ENCODE measurements at places on chromosomes 1 and 21.
A peak's percentile ranks its signal among the peaks of the same experiment; 100 is the strongest.

DNA sequence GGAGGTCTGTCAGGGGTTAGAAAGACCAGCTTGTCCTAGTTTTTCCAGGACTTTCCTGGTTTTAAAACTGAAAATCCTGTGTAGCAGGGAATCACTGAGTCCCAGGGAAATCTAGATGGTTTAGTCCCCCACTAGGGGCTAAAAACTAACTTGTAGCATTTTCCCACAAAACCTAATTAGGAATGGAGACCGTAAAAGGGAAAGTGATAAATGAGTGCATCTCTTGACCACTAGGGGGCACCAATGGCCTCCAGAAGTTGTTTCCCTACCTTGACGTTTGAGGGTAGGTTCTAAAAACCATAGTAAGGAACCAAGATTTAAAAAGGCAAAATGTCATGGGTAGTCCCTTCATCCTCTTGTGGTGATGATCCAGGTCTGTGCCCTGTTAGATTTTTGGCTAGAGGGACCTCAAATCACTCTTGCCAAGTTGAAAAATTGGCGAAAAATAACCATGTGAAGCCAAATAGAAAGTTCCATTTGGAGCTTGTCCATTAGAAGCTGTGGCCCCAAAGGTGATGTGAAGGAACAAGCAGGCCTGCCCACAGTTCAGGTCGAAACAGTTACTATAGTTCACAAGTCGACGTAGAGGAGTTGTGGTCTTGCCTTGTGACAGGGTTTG lies 24.5 kb downstream of the CLIC6 start:
- peak; percentile 74 for DNase-seq

GRCh38 chr1:154206196-154206595 lies at the start of gene CFAP141:
CFAP141 (minus strand) TSS chr1:154206333; CDS start chr1:154206307, 26 bp downstream.
- peak; percentile 28 for DNase-seq

DNA sequence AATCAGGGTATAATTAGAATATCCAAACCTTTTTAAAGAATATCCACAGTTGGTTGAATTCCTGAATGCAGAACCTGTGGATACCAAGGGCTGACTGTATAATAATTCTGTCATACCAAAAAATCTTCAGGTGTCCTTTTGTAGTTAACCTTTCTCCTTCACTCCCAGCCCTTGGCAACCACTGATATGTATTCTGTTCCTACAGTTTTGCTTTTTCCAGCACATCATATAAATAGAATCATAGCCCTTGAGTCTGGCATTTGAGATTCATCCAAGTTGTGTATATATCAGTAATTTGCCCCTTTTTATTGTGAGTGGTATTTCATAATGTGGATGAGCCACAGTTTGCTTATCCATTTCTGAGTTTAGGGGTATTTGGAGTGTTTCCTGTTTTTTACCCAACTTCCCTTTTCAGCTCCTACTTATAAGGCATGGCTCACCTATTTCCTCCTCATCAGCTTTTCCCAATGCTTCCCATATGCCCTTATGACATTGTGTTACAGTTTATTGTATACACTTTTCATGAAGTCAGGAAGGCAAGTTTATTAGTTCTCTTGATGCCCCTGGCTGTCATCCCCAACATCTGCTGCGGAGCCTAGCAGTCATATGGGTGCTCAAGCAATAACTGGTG lies 35.0 kb upstream of the AGO1 start:
- DNase-seq = no peak

GRCh38 chr21:35113064-35113463 lies 64.0 kb upstream of the RUNX1 start:
- no peak for DNase-seq

DNA sequence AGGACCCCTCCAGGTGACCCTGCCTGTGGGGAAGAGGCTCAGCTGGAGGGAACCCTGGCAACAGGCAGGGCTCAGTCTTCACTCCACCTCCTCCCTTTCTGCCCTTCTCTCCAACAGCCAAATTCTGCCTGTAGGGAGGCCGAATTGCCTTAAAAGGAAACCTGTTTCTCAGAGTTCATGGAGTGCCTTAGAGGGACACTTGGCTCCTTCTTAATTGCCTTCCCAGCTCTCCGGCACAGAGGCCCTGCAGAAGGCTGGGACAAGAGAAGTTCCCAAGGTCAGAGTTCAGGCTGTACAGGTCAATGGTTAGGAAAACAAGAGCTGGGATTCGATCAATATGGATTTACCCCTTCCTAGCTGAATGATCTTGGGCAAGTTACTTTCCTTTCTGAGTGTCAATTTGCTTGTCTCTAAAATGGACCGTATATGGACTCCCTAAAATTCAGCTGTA lies 6.2 kb downstream of the CSRP1 start:
- no peak for DNase-seq

GRCh38 chr1:214678386-214678785 lies 75.4 kb downstream of the CENPF start:
- DNase-seq = no peak

GRCh38 chr21:34519016-34519415 lies 7.0 kb upstream of the KCNE1 start:
- DNase-seq = no peak

DNA sequence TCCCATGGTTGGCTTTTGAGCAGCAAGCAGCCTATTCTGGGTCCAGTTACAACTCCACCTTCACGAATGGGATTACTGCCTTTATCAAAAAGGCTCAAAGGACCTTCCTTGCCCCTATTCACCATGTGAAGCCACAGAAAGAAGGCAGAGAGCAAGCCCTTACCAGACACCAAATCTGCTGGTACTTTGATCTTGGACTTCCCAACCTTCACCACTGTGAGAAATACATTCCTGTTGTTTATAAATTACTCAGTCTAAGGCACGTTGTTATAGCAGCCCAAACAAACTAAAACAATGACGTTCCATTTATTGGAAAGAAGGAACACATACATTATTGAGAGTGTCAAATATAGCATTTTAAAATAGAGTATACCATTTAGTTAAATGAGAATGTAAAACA lies 1557.9 kb downstream of the PLA2G4A start:
- no peak for DNase-seq

- no peak for DNase-seq
Observed at GRCh38 chr1:228958741-228959140, 223.5 kb downstream of the RHOU start.

DNA sequence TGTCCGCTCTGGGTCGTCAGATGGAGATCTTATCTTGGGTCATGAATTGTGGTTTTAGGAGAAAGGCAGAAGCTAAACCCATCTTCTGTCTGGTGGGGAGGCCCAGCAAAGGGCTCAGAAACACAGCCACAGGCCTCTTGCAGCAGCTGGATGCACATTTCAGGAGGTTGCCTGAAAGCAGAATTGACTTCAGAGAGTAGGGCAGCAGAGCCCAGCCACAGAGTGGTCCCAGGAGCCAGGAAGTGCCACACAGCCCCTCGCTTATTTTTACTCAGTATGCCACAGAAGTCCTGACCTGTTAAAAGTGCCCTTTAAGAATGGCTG lies 8.3 kb upstream of the RIPK4 start:
- DNase-seq = no peak

DNA sequence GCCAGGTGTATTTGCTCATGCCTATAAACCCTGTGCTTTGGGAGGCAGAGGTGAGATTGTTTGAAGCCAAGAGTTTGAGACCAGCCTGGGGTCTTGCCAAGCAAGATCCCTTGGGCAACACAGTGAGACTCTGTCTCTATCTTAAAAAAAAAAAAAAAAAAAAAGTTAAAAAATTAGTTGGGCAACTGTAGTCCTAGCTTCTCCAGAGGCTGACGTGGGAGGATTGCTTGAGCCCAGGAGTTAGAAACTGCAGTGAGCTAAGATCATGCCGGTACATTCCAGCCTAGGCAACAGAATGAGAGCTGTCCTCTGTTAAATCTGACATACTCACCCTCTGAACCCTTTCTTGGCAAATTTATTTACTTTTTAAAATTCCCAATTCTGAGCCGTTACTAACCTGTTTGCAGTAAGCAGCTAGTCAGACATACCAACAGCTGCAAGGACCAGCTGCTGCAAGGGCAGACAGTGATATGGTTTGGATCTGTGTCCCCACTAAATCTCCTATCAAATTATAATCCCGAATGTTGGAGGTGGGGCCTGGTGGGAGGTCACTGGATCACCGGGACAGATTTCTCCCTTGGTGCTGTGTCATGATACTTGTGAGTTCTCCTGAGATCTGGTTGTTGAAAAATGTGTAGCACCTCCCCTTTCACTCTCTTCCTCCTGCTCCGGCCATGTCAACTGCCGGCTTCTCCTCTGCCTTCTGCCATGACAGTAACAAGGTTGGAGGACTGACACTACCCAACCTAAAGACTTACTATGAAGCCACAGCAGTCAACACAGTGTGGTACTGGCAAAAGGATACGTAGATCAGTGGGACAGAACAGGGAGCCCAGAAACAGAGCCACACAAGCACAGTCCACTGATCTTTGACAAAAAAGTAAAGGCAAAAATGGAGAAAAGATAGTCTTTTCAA lies 10.6 kb downstream of the PARP1 start:
- DNase-seq = no peak

DNA sequence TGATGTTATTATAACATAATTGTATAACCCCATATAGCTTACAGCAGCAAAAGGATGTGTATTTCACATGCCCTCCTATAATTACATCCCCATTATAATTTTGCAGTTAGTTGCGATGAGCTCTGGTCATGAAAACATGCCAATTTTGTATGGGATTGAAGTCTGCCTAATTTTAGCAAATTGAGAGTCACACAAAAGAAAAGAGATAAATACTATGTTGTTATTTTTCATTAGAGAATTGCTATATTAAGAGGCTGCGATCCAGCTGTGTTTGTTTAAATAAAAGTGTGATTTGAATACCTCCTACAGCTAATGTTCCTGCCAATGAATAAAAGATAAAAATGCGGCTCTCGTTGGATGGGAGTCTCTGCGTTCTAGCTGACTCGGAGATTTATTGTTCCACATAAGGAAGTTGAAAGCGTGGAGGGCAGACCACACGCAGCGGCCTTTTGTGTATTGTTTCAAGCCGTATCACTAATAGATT lies 461.0 kb upstream of the NFIA start:
- DNase-seq = no peak

DNA sequence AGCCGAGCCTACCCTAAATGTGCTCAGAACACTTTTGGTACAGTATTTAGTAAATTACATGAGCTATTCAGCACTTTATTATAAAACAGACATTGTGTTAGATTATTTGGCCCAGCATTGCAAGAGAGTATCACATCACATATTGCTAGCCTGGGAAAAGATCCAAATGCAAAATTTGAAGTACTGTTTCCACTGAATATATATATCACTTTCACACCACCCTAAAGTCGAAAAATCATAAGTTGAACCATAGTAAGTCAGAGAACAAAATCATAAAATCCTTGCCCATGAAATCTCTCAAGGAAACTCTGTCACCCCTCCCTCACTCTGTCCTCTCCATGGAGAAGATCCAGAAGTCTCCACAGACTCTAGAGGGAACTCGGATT lies 33.1 kb downstream of the RGS8 start:
- no peak for DNase-seq

GRCh38 chr21:37513383-37513782 lies 146.8 kb downstream of the DYRK1A start:
- no peak for DNase-seq

DNA sequence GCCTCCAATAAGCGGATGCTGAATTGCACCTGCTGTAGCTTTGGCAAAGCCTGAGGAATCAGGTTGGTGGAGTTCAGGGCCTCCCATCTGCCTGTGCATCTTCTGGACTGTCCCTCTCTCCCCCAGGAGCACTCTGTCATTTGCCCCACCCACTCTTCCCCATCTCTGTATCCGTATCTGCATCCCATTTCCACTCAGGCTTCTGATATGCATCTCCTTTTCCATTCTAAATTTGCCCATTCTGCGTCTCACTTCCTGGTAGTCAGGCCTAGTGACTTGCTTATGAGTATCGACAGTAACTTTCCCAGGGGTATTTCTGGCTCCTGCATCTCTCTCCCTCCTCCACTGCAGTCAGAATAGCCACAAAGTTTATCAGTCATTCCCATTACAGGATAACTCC lies 15.6 kb downstream of the MR1 start:
- DNase-seq = no peak
